Osteoblast (primary cell): ENCODE measurements at places on chromosomes 6 and 20. TPM values are rescaled to one million over a fixed set of nuclear protein-coding genes. Genes with fewer than 3 reads are reported as not detected.
A peak's percentile ranks its signal among the peaks of the same experiment; 100 is the strongest.

FAM209B gene
- total RNA-seq, result 0.36 TPM in 1 of 2 replicates, not detected in the other

DNA sequence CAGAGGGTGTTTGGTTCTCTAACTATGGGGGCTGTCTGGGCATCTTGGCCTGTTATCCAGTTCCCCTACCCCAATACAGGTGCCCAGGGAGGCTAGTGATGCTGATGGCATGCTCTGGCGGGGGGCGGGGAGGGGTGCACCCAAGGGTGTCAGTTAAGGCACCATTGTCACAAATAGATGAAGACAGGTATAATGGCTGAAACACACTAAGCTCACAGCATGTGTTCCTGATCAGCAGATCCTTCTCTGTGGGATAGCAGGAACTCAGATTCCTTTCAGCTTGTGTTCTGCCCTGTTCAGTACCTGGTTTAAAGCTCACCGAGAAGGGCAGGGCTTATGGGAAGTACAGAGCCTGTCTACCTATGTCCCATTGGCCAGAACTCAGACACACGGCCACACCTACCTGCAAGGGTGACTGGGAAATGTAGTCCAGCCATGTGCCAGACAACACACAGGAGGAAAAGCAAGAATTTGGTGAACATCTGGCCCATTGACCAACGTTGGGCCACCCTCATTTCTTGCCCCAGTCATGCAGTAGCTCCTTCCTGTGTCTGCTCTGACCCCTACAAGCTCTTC, 3.4 kb upstream of the RSPO4 start:
- no peak overlapping the region for H3K4me3 ChIP-seq
- DNase-seq, result no peak
- no peaks in the 10 kb centered on the region for H3K4me1 ChIP-seq
- no peak overlapping the region for H3K27ac ChIP-seq

GRCh38 chr20:19380211-19380610, 167.8 kb downstream of the SLC24A3 start:
- DNase-seq, result no peak
- H3K27me3 ChIP-seq, result no peaks in the 10 kb centered on the region
- H3K27ac ChIP-seq, result no peak overlapping the region
- no peaks in the 10 kb centered on the region for H3K36me3 ChIP-seq

DNA sequence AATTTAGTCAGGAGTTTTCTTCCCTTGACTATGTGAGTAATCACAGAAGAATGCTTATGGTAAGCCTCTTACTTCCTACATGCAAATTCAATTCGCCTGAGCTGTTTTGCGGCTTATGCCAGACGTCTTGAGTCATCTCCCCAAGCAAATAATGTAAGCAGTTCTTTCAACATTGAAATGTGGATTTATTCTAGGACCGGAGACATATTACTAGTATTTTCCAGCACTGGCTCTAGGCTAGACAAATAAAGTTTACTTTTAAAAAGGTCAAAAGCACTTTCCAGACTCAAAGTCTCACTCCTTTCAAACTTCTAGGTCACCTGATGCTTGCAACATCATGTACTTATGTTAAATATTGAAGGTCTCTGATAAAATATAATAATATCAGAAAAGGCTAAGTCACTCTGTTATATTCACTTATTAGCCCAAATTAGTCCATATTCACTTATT, 38.1 kb upstream of the NOX3 start:
- no peaks in the 10 kb centered on the region for H3K36me3 ChIP-seq
- DNase-seq, result no peak
- H3K27ac ChIP-seq, result peak overlapping the region; percentile 90
- H3K4me3 ChIP-seq, result no peak overlapping the region
- H3K27me3 ChIP-seq, result no peaks in the 10 kb centered on the region
